ENCODE measurements at places on chromosomes 13 and 19. TPM values are rescaled to one million over a fixed set of nuclear protein-coding genes. Genes with fewer than 3 reads are reported as not detected.

ACTMAP gene
- 6.1 TPM for total RNA-seq

GAS6 gene
- 302 TPM for total RNA-seq

GGACT gene
- 5.2 TPM for total RNA-seq

- DNase-seq: no peak
Measured at GRCh38 chr19:42465827-42466280, 23.1 kb upstream of the CXCL17 start.

DNA sequence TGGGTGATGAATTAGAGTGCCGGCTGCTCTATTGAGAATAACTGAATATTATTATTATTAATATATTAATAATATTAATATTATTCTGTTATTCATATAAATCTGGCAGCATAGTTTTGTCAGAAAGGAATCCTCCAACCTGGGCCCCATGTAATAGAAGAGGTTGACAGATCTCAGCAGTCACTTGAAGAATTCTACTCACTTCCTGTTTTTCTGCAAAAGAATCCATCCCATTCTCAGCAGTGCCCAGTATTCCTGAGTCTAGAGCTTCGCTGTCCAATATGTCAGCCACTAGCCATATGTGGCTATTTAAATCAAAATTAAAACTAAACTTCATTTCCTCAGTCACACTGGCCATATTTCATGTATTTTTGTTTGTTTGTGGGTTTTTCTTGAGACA lies 72.4 kb upstream of the USPL1 start:
- DNase-seq: no peak

DNA sequence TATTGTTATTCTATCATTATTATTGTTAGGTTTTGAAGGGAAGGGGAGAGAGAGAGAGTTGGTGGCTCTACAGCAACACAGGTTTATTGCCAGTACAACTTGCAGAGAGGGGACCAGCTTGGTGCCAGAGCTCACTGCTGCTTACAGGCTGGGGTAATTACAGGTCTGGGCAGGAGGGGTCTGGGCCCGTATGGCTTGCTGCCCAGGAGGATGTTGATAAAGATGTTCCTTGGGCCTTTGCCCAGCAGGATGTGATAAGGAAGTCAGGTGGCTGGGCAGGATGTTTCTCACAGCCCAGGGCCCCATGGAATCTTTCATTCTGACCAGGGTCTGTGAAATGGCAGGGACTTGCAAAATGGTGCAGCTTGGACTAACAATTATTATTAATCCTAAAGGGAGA lies 64.2 kb upstream of the ZNF599 start:
- DNase-seq: no peak

Data from sciatic nerve (tissue), 2 donors.